Spleen (tissue), 13 donors: ENCODE measurements at places on chromosomes 7 and 10.

DNA sequence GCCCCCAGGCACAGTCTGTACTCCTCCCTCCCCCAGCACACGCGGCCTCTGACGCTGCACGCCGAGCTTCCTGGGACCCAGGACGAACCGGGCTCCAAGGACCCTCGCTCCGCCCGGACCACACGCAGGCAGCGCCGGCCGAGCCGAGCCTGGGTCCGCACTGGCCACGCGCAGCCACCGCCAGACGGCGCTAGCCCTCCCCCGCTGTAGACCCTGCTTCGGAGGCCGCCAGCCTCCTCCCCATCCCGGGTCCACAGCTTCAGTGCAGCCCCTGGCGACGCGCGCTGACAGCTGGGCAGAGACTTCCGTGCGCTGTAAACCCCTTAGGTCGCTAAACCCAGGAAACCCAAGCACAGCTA, 936 bp upstream of the TCERG1L start:
- DNase-seq, result peak; percentile 74

DNA sequence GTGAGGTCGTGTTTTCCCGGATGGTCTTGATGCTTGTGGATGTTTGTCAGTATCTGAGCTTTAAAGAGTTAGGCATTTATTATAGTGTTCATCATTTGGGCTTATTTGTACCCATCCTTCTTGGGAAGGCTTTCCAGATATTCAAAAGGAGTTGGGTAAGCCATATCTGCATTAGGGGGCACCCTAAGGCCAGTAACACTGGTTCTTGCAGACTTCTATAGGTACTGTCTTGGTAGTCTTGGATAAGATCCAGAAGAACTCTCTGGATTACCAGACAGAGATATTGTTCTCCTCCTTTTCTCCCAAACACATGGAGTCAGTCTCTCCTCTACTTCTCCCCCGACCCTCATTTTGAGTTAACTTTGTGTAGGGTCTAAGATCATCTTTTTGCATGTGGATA, 92.8 kb downstream of the SDK1 start:
- DNase-seq, result no peak

- DNase-seq, result no peak
Observed at GRCh38 chr10:65611592-65611991, 1314.2 kb upstream of the LRRTM3 start.

DNA sequence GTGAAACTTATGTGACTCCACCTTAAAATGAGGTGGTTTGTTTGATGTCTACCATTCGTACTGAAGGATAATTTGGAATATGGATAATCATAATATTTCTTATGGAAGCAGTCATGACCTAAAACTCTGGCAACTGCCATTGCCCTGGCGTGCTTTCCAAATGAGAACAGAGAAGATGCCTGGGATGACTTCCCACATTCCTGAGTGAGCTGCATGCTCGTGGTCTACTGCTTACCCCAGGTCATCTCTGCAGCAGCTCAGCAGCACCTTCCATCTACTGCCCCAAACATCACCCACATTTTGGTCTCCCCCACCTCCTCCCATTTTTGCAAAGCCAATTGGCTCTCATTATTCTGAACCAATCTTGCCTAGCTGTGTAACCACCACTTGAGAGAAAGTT, 40.1 kb downstream of the LYZL1 start:
- DNase-seq, result no peak

GRCh38 chr7:17580141-17580540, 281.7 kb downstream of the AHR start:
- no peak for DNase-seq

DNA sequence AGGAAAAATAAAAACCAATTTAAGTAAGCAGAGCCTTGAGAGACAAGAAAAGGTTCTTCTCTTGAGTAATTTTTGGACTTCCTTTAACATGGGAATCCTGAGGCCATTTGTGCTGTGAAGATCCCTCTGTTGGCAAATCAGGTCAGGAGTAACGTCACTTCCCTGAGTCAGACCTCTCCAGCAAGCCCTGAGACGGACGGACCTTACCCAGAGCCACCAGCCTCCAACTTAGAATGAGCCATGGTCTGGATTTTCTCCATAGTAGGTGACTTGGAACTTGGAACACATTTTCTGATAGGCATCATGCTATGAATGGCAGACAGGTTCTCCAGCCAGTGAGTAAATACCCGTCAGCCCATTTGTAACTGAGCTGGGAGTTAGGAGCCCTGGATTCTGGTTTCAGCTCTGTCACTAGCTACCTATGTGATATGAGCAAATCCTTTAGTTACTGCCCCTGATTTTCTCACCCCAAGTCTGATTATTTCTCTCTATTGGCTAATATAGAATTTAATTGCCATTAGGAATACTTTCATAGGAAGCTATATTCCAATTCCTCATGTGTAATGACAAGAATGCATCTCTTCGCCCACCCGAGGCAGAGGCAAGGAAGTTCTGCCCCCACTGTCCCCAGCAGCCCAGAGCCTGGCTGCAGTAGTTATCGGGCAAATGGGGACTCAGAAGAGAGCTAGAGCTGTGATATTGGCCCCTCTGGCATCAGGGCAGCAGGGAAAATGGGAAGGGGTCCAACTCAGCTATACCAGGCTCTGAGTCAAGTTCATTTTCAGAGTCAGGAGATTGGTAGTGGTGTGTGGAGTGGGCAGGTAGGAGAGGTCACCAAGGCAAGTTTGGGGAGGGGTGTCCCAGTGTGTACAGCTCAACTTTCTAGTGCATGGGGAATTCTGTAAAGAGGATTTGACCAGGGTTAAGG, 153.7 kb upstream of the AGK start:
- no peak for DNase-seq
